ENCODE measurements at places on chromosomes 16 and 17.

DNA sequence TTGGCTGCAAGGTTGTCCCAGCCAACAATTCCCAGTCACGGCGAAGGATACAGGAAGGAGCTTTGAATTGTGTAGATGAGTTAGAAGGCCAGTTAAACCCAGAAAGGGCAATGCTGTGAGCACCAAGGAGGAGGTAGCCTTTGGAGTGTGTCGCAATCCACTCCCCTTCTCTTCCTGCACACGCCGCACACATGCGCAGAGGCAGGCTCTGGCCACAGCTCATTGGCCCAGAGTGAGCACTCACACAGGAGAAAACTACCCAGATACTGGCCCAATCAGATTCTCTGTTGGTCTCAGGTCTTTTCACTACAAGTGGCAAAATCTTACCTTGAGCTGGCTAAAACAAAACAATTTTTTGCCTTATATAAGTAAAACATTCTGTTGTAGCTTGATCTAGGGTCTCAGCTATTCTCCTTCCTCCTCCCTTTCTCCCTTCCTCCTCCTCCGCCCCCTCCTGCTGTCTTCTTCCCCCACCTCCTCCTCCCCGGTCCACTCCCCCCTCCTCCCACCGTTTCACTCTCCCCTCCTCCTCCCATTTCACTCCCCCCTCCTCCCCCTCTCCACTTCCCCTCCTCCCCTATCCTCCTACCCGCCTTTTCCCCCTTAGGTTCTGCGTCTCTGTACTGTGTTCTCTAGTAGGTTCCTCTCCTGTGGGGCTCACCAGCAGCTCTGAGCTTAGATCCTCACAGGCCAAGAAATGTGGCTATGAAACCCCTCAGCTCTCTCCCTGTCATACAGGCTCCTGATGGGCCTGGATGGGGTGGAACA lies 344.9 kb downstream of the CPPED1 start:
- no peak for DNase-seq

DNA sequence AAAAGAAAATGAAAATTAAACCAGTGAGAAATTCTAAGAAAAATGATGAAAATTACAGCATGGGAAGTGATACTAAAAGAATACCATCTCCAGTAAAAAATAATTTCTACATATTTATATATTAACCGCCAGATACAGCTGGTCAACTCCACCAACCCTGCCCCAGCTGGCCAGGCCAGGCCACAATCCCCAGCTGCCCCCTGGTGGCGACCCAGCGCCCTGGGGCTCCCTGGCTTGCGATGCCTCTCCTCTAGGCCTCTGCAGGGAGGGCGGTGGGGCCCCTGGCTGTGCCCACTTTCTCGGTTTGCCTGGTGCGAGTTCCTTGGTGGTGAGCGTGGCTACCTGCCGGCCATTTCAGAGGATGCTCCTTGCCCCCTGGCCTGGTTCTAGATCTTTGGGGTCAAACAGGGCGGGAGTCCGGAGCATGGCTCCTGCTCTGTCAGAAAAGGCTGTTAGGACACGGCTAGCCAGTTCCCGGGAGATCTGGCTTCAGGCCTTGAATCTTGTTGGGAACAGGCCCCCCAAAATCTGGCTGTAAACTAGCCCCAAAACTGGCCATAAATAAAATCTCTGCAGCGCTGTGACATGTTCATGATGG lies 14.5 kb downstream of the GLIS2 start:
- peak; percentile 55 for DNase-seq

GRCh38 chr16:16137110-16137509 lies 86.2 kb downstream of the ABCC6 start:
- DNase-seq, result no peak

- DNase-seq, result no peak
These were observed 42.6 kb downstream of the RAB11FIP4 start for GRCh38 chr17:31433811-31434726.
